NCI-H1417 treated with DMSO at 0.1 percent for 48 hours (cell line): ENCODE measurements at places on chromosomes 6 and 20.

GRCh38 chr6:85394853-85395538 lies 54.9 kb upstream of the NT5E start:
- no peak for DNase-seq

DNA sequence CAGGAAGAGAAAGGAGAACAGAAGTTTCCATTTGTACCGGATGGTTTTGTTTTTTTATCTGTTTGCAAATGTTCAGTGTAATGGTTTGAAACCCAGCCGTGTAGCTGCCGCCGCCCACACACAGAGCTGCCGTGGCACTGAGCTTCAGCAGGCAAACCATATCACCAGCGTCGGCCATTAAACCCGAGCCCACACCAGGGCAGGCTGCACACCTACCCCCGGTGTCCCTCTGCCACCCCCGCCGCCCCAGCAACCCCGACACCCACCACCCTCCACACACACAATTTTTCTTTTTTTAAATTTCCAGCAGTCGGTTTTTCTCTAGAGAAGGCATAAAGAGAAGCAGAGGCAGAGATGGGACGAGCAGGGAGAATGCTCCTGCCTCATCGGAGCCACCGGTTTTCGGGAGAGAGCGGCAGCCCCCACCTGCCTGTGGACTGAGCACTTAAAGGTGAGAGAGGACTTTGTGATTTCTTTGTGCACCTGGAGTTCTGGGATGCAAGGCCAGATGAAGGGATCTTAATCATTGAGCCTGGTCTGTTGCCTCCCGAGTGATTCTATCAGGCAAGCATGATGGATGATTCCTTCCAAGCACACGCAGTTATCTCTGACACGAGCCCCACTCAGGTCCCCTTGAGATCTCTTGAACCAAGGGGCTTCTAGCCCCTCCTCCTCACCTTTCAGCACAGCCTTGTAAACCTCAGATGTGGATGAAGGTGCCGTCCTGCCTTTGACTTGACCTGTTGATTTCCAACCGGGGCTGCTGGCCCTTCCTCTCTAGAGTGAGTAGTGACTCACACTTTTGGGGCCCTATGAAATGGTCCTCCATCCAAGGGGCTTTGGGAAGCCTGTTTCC lies 17.5 kb upstream of the ZNF831 start:
- no peak for DNase-seq

- DNase-seq, result no peak
Observed at GRCh38 chr6:158715330-158716311, 65.8 kb downstream of the SYTL3 start.

- no peak for DNase-seq
Observed at GRCh38 chr6:169978615-169979161, 227.3 kb downstream of the ERMARD start.

GRCh38 chr6:48101290-48101689 lies 9.7 kb downstream of the PTCHD4 start:
- DNase-seq, result no peak

DNA sequence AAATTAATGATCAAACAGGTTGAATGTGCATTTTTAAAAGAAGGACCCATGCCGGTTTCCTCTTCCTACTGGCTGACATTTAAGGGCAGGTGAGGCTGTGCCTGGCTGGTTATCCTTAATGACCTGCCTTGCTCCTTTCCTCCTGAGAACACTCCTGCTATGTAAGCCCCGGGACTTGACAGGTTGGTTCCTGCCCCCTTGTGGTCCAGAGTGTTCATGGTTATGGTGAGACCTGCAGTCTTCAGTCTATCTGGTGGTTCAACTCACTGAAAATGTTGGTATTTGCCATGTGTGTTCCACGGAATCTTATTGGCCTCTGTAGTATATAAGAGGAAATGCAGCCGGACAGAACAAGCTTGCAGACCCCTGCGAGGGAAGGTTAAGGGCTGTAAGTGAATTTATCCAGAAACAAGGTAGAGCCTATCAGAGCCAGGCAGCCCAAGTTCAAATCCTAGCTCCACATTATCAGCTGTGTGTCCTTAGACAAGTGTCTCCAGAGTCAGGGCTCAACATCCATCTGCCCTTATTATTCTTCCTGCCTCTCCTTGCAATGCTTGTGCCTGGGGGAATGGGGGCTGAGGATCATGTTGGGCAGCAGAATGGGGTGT lies 5.2 kb upstream of the BPIFA3 start:
- DNase-seq, result no peak

- no peak for DNase-seq
Observed at GRCh38 chr6:75386050-75386770, 101.6 kb upstream of the TMEM30A start.

DNA sequence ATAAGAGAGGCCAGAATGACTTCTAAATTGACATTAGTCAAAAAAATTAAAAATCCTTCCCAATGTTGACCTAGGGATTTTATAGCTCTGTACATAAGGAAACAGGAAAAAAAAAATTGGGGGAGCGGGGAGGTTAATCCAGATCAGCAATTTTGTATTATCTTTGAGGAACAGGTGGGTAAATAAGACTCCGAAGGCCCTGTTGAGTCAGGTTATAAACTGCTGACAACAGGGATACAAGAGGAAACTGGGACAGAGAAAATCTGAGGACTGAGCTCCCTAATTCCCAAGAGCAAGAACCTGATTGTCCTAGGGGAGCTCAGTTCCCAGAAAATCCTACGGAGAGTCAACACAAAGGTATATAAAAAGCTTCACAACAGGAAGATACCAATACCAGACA lies 26.8 kb upstream of the CRIP3 start:
- DNase-seq, result no peak

DNA sequence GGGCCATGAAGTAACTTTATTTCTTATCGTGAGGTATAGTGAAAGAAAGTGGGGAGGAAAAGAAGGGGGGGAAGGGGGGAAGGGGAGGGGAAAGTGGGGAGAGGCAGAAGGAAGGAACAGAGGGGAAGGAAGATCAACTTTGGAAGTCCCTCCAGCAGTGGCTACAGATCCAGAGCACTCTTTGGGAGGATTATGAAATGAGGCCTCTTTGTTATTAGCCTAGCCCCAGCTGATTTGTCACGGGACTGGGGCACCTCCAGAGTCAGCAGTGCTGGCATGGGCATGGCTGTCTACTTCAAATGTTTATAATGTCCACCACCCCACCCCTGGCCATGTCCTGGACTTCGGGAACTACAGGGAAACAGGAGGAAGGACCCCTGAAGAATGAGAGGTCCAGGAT lies 7.6 kb downstream of the MOCS1 start:
- DNase-seq, result no peak

DNA sequence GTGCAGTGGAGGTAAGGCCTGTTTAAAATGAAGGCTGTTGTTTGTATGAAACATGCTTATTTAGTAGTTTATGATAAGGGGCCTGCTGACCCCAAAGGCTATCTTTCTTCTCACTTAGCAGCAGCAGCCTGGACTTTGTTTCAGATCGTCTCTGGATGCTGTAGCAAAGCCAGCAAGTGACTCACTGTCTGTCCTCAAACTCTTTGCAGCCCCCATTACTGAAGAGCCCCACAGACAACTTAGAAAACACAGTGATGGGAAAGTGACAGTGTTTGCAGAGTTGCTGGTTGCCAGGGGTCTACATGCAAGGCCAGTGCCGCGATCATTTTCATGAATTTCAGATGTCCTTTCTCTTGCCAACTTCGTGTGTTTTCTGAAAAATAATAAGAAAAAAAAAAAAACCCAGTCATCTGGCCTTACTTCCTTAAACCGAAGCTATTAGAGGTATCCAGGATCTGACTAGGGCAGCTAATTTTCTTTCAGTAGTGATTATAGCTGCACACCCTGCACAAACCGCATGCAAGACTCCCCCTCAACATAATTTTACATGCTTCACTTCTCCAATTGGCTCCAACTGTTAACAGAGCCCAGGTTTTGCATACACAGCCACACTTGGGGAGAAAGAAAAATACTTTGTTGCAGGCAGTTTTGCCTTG lies 11.6 kb upstream of the F13A1 start:
- no peak for DNase-seq

DNA sequence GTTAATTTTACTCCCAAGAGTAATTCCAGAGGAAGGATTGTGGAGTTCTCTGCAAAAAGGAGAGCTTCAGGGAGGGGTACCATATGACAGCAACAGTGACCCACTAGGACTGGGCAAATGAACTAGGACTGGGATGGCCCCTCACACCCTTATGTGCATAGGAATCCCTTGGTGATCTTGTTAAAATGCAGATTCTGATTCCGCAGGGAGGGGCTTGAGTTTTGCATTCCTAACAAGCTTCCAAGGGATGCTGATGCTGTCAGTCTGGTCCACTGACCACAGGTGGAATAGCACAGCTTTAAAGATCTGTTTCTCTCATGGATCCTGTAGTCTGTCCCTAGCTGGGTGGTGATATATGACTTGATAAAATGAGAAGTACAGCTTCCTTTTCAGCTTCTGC lies 6.3 kb upstream of the FOXA2 start:
- no peak for DNase-seq

- no peak for DNase-seq
Observed at GRCh38 chr6:19356692-19357091, 480.5 kb upstream of the ID4 start.

- no peak for DNase-seq
Observed at GRCh38 chr6:15790116-15790515, 127.3 kb upstream of the DTNBP1 start.

GRCh38 chr6:146775220-146775619 lies 176.4 kb downstream of the ADGB start:
- DNase-seq, result no peak

DNA sequence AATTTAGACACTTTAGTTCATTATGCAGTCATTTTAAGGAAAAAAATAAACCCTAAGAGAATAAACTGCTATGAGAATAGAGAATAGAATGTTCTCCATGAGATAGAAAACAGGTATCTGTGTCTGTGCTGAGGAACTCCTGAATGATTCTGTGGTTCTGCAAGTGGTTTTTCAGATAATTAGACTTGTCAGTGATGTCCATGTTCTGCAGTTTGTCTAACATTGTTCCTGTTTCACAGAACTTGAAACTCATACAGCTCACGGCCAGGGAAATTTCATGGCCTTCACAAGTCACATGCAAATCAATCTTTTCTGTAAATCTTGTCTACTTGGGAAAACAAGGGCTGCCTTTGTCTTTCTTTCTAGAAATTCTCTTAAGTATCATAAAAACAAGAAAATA lies 73.4 kb upstream of the HMGCLL1 start:
- no peak for DNase-seq

- DNase-seq, result no peak
Observed at GRCh38 chr6:14727494-14728395, 518.1 kb upstream of the JARID2 start.

DNA sequence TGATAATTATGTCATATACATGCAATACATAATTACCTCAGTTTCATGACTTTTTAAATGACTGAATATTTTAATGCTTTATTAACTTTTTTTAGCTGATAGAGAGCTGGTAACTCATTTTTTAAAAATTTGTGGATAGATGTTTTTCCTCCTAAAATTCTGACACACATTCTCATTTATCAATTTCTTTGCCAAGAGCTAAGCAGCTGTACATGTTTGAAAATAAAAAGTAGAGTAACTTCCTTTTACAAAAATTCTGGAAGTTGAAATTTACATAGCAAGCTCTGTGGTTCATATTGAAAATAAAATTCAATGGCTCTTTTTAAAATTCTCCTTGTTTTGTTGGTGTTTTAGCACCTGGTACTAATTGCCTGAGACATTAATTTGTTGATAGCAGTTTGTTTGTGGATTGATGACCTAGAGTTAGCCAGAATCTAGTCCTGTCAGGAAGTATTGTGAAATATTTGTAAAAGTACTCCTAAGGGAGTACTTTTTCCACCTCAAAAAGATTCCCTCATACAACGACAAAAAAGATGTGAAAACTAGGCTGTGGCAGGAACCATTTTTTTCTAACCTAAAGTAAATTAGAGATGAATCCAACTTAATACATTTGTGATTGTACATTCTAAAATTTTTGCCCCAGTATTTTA lies 621.8 kb downstream of the BCKDHB start:
- DNase-seq, result no peak

DNA sequence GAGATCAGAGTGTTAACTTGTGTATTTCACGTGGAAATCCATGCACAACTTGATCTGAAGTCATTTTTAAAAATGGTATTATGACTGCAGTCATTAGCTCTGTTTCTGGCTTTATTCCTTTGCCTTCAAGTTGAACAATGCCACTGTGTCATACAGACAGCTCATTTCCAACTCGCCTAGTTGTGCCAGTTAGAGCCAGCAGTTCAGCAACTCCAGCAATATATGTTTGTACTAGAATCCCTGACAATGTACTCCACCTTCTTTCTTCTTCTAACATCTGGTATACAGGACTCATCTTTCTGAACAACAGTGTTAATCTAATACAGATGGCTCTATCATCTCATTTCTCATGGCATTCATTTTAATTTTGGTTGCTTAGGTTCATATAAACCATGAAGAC lies 418.3 kb upstream of the POU3F2 start:
- DNase-seq, result no peak

DNA sequence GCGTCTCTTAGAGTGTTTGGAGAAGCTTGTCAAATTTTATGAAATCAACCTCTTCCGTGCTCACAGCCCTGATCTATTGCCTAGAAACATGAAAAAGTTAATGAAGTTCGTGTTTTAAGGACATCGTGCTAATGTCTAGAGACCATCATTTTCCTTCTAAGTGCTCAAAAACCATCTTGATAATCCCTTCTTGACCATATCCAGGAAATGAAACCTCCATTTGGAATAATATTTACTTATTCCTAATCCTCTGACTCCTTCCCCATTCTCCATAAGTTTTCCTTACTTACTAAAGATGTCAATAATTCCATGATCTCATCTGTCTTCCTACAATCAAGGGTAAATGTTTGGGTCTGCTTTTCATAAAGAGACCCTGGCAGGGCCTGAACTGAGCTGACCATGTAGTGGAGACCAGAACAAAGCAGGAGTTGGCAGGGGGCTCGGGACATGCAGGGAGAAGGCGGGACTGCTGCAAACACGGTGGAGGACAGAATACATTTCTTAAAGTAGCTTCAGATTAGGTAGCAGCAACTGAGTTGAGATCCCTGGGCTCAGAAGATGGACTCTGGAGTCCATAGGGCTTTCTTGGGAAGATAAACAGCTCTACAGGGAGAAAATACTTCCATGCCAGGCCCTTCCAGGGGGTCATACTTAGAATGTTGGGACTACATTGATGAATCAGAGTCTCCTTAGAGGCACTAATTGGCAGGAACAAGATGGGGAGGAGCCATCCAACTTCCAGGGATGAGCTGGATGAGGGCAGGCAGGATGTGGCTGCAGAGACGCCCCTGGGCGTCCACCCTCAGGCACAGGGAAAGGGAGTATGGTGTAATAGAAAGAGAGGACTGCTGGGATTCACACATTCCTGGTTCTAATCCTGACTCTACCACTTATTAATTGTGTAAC lies 100.7 kb downstream of the RIN2 start:
- no peak for DNase-seq

- DNase-seq, result no peak
Observed at GRCh38 chr6:136250686-136251008, 536 bp upstream of the MTFR2 start.
